CD4-positive, alpha-beta T cell treated with Interleukin-4 for 1 hour (primary cell): ENCODE measurements at places on chromosomes 1 and 21.
A peak's percentile ranks its signal among the peaks of the same experiment; 100 is the strongest.

DNA sequence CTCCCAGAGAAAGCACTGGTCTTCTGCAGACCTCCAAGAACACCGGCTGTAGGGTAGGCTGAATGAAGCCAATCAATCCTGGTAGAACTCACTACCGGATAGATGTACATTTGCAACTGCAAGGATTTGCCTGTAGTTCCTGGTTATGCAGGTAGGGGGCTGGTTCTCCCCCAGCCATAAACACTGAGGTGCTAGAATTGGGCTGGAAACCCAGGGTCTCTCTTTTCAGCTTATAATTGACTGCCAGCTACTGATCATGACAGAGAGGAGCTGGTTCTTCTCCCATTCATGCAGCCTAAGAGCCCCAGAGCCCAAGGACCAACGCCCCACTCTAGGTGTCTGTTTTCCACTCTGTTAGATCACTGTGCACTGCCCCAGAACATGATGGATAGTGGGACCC lies 21.5 kb upstream of the MTARC2 start:
- DNase-seq, result no peak

DNA sequence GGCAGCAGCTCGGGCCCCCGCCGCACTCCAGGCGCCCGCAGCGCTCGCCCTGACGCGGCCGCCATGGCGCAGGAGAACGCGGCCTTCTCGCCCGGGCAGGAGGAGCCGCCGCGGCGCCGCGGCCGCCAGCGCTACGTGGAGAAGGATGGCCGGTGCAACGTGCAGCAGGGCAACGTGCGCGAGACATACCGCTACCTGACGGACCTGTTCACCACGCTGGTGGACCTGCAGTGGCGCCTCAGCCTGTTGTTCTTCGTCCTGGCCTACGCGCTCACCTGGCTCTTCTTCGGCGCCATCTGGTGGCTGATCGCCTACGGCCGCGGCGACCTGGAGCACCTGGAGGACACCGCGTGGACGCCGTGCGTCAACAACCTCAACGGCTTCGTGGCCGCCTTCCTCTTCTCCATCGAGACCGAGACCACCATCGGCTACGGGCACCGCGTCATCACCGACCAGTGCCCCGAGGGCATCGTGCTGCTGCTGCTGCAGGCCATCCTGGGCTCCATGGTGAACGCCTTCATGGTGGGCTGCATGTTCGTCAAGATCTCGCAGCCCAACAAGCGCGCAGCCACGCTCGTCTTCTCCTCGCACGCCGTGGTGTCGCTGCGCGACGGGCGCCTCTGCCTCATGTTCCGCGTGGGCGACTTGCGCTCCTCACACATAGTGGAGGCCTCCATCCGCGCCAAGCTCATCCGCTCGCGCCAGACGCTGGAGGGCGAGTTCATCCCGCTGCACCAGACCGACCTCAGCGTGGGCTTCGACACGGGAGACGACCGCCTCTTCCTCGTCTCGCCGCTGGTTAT lies 2.8 kb downstream of the KCNJ9 start:
- peak; percentile 74 for DNase-seq

DNA sequence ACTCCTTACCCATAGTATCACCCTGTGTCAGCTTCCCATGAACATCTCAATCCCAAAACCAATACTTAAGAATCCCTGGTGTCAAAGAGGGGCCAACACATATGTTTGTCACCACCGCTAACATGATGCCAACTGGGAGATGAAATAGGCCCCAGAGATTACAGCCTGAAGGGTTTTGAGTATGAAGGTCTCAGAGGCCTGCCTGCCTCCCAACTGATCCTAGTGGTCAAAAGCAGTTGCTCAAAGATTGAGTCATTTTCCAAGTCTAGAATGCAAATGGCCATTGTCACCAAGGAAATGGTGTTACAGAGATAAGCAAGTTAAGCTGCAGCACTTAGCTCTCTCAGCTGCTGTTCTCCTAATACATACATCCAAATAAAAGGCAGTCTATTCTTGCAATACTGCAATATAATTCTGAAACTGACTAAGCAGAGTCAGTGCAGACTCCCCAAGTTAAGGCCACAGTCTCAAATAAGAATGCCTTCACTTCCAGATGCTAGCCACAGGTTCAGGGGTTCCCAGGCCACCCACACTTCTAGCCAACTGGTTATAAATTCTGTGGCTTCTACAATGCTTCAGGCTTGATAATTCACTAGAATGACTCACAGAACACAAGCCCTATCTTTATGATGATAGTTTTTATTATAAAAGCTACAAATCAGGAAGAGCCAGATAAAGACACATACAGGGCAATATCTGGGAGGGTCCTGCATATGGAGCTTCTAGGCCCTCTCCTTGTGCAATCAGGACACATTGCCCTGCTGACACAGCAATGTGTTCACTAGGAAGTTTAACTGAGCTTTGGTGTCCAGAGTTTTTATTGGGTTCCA lies 18.7 kb downstream of the DUSP10 start:
- no peak for DNase-seq

GRCh38 chr1:202164271-202165037 lies 4.1 kb upstream of the PTPN7 start:
- peak; percentile 84 for DNase-seq

DNA sequence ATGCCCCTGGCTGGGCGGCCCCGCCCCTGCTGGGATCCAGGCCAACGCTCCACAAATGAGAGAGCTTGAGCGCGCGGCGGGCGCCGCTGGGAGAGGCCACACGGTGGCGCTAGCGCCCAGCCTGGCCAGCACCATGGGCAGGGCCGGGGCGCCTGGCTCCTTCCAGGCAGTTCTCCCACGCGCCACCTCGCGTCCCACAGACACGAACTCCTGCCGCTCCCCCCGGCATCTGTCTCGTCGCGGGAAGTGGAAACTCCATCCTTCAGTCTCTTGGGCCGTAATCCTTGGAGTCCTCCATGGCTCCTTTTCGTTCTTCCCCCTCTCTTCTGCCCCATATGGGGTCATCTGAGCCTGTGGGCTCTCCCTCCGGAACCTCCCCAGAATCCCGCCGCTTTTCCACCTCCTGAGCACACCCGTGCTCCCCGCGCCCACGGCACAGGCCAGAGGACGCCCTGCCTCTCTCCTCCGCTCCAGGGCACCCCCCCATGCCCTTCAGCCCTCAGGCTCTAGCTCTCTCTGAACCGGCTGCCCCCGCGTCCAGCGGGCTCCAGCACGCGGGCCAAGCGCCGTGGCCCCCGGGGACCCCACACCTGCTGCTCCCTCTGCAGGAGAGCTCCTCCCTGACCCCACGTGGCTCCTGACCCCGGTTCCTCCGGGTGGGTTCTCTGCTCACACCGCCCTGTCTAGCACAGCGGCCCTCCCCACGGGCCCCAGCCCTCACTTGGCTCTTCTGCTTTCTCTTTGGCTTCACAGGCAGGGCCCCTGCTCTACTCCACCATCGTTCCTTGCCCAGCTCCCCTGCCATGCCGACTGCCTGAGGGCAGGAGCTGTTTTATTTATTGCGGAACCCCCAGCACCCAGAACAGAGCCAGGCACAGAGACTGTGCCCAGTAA lies 31.9 kb upstream of the EDN2 start:
- peak; percentile 46 for DNase-seq

GRCh38 chr1:161792740-161793139 lies 26.6 kb downstream of the ATF6 start:
- no peak for DNase-seq

DNA sequence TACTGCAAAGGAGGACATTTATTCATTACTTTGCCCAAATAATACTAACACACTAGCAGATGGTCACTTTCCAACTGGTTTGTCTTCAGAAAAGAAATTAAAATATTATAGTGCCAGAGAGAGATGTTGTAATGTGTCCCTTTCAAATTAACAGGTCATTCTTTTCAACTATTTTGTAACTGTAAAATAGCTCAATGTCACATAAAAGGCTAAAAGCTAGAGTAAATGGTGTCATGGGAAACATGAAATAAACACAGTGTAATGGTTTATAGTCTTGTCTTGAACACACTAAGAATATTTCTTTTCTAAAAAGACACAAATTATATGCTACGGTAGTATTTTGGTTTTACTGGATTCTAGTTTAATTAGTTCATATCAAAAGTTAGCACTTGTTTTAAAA lies 77.8 kb downstream of the ADGRL2 start:
- DNase-seq, result no peak

- DNase-seq, result no peak
These were observed 18.4 kb downstream of the PSEN2 start for GRCh38 chr1:226888816-226889215.

DNA sequence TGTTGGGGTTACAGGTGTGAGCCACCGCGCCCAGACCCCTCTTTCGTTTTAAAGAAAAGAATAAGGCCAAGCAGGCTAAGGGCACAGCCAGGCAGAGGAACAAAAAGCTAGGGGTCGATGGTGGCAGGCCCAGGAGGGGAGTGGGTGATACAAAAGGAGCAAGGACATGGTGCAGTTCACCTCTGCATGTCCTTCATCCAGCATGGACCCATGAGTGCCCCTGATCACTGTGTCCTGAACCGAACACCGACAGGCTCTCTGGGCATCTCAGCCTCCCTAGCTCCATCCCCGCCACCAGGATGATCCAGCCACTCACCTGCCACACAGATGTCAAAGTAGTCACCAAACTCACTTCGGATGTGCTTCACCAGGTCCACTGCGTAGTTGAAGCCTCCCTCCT lies 5.9 kb downstream of the MTHFR start:
- no peak for DNase-seq

- DNase-seq, result no peak
These were observed 13.7 kb downstream of the CSF1 start for GRCh38 chr1:109924316-109924715.

DNA sequence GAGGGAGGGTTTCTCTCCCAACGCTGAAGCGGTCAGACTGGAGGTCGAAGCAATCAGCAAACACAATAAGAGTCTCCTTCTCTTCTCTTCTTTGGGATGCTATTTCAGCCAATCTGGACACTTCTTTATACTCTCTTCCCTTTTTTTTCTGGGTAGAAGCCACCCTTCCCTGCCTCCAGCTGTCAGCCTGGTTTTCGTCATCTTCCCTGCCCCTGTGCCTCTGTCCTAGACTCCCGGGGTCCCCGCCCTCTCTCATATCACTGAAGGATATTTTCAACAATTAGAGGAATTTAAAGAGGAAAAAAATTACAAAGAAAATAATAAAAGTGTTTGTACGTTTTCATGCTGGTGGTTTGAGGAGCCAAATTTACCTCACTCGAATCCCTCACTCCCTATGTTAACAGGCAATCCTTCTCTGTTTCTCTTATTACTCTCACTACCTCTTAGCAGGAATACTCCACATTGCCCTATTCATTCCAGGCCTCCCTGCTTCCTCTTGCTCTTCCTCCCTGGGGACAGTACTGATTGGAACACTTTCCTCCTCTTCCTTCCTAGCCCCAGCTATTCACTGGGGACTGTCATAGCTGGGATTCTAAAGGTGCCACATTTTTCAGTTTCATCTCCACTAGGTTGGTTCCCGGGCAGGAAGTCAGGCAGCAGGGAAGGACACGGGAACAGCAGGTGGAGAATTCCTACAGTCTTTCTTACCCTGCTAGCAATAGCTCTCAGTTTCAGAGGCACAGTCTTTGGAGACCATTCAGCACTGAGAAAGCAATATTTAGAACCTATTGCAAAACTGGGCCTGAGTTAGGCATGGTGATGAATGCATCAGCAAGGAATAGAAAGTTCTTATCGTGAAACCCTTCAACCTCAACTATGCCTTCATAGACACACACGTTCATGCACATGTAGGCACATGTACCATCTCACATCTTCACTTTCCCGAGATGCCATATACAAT lies 288.0 kb downstream of the PBX1 start:
- DNase-seq, result no peak

GRCh38 chr1:222266223-222267196 lies 281.4 kb downstream of the HHIPL2 start:
- DNase-seq, result no peak
